ELR (cell line): ENCODE measurements at places on chromosomes 16 and 17.
A peak's percentile ranks its signal among the peaks of the same experiment; 100 is the strongest.

GRCh38 chr17:45386178-45386577, 46.5 kb downstream of the ARHGAP27 start:
- no peak for DNase-seq

DNA sequence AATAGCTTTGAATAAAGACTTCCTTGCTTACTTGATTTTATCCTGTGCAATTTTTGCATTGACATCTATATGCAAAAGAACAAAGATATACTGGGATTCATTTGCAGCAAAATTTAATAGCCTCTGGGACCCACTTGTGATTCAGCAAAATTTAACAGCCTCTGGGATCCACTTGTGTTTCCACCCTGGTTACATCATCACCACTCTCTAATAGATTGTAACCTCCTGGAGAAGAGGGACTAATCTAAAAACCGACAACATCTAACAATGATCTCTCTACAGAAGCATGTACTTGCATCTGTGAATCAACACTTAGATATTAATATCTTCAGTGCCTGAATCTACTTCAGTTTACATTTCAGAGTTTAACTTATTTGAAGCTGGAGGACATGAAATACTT, 202.0 kb upstream of the CPHXL start:
- DNase-seq: peak; percentile 6

- peak; percentile 82 for DNase-seq
Measured at GRCh38 chr17:42937712-42938596, 26.3 kb downstream of the AARSD1 start.

- no peak for DNase-seq
Measured at GRCh38 chr17:7346761-7347614, 5.0 kb upstream of the KCTD11 start.

- no peak for DNase-seq
Measured at GRCh38 chr16:3032624-3033023, 4.1 kb downstream of the BICDL2 start.
